Epithelial cell of proximal tubule (primary cell): ENCODE measurements at places on chromosomes 2 and 18.

GRCh38 chr2:188975497-188976102, 1.4 kb downstream of the COL3A1 start:
- DNase-seq, result no peak

GRCh38 chr18:78828131-78828530, 151.5 kb upstream of the SALL3 start:
- DNase-seq, result no peak

DNA sequence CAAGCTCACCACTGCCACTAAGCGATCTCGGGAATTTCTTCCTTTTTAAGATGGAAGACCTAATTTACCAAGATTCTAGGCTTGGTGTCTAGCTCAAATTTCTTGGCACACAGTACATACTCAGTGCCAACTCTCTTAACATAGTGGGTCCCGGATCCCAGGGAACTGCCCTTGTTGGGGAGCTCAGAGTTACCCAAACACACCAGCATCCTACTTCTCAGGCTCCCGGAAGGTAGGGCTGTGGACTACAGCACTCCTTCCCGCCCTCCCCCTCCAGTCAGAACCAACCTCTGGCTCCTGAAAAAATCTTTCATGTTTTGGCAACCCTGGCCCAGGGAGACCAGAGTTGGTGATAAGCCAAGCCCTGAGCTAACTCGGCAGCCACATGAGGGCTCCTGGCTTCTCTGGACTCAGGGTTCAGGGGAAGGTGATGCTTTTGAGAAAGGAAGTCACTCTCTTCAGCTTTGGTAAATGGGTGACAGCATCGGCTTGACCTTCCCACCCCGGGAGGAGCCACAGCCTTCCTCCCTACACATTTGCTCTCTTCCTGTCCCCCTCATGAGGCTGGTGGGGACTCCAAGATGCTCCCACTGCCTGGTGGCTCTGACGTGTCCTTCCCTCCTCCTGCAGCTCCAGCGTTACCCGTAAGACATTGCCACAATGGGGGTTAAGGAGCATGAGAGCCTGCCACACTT, 8.8 kb downstream of the ODC1 start:
- no peak for DNase-seq

- DNase-seq, result no peak
Observed at GRCh38 chr2:156466739-156467405, 30.7 kb downstream of the GPD2 start.

- DNase-seq, result no peak
Observed at GRCh38 chr2:60355849-60356261, 197.6 kb downstream of the BCL11A start.

DNA sequence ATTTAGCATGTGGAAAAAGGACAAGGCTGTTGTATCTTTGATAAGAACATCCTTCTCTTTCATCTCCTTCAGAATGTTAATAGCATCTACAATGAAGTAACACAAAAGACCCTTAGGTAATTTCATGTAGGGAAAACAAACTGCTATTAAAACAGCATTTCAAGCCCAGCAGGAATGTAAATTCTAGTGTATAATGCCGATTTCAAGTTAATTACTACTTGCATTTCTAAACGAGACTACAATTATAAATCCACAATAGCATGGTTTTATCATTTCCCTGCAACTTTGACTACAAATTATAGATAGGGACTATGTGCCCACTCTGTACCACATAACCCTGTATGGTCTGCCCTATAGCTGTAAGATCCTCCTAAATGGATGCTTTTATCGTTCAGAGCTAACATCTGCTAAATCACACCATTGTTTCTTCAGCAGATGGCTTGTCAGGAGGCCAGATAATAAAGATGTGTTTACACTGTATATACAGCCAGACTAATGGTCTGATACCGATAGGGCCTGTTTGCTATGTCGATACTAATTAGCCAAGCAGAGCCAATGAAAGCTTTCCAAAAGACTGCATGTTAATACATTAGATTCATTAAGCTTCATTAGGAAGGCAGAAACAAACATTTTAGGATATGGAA, 51.9 kb downstream of the LRPPRC start:
- DNase-seq, result no peak

- no peak for DNase-seq
Observed at GRCh38 chr2:231183851-231184250, 14.6 kb upstream of the ARMC9 start.

GRCh38 chr2:85143463-85144082, 10.4 kb downstream of the TCF7L1 start:
- no peak for DNase-seq

- DNase-seq, result no peak
Observed at GRCh38 chr2:224165901-224166319, 126.8 kb upstream of the SERPINE2 start.

- DNase-seq, result no peak
Observed at GRCh38 chr2:46252891-46253659, 44.1 kb upstream of the EPAS1 start.

- no peak for DNase-seq
Observed at GRCh38 chr2:3207091-3207491, 170.5 kb downstream of the EIPR1 start.

GRCh38 chr2:159228081-159228581, 58.4 kb downstream of the WDSUB1 start:
- no peak for DNase-seq

GRCh38 chr2:39697454-39697853, 31.7 kb downstream of the TMEM178A start:
- no peak for DNase-seq

DNA sequence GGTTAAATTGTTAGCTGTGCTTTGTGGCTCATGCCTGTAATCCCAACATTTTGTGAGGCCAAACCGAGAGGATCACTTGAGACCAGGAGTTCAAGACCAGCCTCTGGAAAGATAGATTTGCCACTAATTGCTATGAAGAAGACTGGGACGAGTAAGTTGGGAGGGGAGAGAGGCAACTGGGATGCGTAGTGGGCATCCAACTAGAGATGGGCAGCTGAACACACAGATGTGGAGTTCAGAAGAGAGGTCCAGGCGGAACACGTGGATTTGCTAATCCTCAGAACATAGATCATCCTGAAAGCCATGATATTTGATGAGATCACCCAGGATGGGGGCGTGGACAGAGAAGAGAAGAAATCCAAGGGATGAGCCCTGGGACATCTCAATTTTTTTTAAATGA, 48.7 kb downstream of the CYP26B1 start:
- DNase-seq, result no peak

GRCh38 chr2:238274152-238274865, 14.1 kb downstream of the PER2 start:
- DNase-seq, result no peak

DNA sequence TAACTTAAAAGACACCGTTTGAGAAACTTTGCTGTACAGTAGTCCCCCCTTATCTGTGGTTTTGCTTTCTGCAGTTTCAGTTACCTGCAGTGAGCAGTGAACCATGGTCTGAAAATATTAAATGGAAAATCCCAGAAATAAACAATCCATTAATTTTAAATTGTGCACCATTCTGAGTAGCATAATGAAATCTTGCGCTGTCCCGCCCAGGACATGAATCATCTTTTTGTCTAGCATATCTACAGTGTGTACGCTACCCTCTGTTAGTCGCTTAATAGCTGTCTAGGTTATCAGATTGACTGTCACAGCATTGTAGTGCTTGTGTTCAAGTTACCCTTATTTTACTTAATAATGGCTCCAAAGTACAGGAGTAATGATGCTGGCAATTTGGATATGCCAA, 6.1 kb downstream of the ARPC2 start:
- no peak for DNase-seq

- no peak for DNase-seq
Observed at GRCh38 chr18:45024357-45025088, 343.8 kb downstream of the SETBP1 start.

- DNase-seq, result no peak
Observed at GRCh38 chr2:122251158-122251557, 495.7 kb downstream of the TSN start.

DNA sequence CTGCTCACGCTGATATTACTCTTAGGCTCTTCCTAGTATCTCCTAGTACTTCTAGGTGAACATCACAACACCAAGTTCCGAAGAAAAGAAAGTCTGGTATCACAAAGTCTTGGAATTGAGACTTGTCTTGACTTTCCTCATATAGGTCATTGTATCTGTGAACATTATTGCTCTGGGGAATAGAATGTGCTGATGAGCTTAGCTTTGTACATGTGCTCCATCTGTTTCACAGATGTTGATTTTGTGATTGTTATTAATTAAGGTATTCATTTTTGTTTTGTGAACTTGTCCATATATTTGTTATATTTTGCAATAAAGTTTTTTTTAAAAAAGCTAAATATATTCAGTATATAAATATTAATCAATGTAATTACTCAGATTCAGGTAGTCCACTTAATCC, 111.7 kb downstream of the BABAM2 start:
- no peak for DNase-seq

DNA sequence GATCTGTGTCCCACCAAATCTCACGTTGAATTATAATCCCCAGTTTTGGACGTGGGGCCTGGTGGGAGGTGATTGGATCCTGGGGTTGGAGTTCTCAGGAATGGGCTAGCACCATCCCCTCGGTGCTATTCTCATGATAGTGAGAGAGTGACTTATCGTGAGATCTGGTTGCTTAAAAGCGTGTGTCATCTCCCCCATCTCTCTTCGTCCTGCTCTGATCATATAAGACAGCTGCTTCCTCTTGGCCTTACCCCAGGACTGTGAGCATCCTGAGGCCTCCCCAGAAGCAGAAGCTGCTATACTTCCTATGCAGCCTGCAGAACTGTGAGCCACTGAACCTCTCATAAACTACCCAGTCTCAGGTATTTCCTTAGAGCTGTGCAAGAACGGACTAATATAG, 163.7 kb upstream of the NDUFV2 start:
- no peak for DNase-seq

DNA sequence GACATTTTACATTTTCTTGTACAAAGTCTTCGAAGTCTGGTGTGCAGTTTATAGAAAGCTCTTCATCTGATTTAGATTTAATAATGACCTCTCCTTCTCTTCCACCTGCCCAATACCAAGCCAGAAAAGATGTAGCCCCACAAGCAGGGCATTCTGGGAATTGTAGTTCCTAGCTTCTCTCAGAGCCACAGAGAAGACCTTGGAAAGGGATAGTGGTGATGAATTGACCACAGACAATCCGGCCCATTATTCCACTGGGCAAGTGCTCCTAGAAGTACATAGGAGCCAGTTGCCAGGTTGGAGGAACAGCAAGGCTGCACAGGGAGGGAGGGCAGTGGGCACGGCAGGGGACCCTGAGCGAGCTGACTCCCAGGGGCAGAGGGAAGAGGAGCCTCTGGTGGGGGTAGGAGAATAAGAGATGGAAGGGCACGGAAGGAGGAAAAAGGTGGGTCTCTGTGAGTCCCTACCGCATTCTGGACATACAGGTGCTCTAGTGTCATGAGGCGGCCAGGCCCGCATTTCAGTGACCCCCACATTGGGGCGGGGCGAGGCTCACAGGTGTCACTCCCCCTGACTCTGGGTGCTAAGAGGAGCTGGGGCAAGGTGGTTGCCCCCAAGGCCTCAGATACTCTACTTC, 152.5 kb upstream of the HAAO start:
- DNase-seq, result no peak

GRCh38 chr2:102621630-102622029, 2.3 kb downstream of the SLC9A2 start:
- DNase-seq, result no peak

DNA sequence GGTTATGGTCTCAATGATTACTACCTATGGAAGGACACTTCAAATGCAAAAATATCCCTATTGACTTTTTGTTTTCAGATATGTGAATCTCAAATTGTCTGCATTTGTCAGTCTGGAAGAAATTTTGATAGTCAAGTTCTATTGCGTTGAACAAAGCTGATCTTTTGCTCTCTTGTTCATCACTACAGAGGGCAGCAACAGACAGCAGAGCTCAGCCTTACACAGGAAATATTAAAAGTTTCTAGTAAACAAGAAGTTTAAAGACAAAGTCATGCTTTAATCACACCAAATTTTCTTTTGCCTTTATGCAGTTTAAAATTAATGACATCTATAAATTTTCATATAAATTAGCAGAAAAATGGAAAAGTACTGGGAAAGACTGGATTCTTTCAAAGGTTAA, 617.5 kb downstream of the NR4A2 start:
- DNase-seq, result no peak

GRCh38 chr2:71725836-71726235, 272.5 kb downstream of the DYSF start:
- DNase-seq, result no peak

GRCh38 chr2:14602309-14602708, 30.2 kb upstream of the LRATD1 start:
- DNase-seq, result no peak

DNA sequence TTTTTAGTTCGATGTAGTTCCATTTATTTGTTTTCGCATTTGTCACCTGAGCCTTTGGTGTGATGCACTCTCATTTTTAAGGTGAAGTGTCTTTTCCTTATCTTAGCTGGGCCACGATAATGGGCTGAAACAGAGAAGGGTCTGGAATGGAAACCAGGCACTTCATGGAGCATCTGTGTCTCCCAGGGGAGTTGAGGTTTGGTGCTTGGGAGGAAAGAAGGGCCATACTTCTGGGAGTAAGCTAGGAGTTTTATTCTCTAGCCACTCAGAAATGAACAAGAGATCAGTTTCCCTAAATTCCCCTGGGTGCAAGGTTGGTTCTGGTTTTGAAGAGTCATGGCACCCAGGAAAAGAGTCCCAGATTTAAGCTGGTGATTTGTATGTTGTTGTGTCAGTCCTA, 179.4 kb upstream of the CXCR4 start:
- no peak for DNase-seq

DNA sequence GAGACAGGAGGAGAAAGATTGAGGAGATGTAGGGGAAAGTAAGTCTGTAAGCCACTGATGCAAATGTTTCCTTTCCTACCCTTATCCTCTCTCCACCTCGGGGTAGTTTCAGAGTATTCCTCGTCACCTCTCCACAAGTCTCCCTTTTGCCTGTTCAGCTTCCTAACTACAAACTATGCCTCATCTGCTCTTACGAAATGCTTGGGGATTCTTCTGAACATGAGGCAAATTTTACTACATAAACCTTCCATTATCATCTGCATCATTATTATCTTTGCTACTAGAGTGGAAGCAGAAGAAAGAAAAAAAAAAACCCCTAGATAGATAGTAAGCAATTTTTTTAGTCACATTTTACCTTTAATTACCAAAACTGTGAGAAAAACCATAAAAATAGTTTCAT, 43.1 kb upstream of the CWC22 start:
- no peak for DNase-seq

GRCh38 chr2:10787176-10787968, 25.2 kb downstream of the PDIA6 start:
- no peak for DNase-seq

- DNase-seq, result no peak
Observed at GRCh38 chr2:25417715-25418369, 76.1 kb upstream of the DNMT3A start.

- no peak for DNase-seq
Observed at GRCh38 chr18:1916869-1917523, 654.3 kb downstream of the METTL4 start.
